ENCODE measurements at places on chromosomes 3 and 15.

DNA sequence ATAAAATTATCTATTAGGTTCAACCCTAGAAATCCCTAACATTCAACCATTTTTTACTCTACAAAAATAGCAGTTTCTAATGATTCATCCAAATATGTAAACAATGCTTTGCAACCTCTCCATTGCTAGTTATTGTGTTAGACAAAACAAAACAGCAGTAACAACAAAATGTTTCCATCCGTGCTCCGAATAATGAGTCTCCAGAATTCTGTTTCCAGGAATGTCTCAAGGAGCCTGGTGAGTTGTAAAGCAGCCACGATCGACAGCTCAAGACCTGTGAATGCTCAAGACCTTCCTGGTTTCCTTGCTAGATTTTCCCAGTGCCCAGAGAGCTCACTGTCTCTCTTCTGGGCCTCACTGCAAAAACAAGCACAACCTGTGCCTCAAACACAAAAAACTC lies 49.9 kb downstream of the CHRD start:
- DNase-seq, result no peak

GRCh38 chr15:85412066-85412465 lies 31.7 kb downstream of the AKAP13 start:
- no peak for DNase-seq

- DNase-seq, result no peak
These were observed 694.8 kb upstream of the NR2F2 start for GRCh38 chr15:95635666-95636065.

DNA sequence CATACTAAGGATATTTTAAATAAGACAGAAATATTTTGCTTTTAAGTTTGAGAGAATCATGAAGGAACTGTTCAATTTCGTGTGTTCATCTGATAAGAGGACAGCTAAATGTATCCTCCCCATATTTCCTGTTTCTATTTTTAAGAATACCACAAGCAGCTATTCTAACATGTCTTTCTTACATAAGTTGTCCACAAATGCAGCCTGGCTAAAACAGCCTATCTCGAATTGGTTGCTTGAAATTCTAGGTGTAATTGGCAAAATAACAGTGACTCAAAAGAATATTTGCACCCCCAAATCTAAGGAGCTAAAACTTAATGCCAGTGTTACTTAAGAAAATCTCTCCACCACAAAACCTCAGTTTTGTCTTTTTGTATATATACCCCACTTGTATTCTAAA lies 35.0 kb downstream of the BTLA start:
- no peak for DNase-seq

GRCh38 chr15:49492830-49493229 lies 69.8 kb downstream of the FGF7 start:
- no peak for DNase-seq

Measured in activated CD8-positive, alpha-beta memory T cell treated with anti-CD3 and anti-CD28 coated beads for 4 hours (primary cell).